ENCODE measurements at places on chromosomes 4 and X.

- DNase-seq: no peak
Measured at GRCh38 chr4:21517126-21517859, 431.3 kb downstream of the KCNIP4 start.

DNA sequence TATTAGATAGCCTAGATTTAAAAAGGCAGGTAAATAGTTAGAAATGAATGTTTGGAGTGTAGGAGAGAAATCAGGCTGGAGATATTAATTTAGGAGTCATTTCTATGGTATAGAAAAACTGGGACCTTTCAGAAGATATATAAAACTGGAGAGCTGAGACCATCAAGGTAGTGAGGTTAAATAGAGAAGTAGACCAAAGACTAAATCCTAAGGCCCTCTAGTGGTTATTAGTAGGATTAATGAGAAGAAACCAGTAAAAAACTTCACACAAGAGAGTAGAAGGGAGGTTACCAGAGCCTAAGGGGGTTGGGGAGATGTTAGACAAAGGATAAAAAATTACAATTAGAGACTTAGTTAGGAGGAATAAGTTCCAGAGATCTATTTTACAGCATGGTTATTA is 351.0 kb upstream of the SPANXN1 start:
- no peak for DNase-seq

DNA sequence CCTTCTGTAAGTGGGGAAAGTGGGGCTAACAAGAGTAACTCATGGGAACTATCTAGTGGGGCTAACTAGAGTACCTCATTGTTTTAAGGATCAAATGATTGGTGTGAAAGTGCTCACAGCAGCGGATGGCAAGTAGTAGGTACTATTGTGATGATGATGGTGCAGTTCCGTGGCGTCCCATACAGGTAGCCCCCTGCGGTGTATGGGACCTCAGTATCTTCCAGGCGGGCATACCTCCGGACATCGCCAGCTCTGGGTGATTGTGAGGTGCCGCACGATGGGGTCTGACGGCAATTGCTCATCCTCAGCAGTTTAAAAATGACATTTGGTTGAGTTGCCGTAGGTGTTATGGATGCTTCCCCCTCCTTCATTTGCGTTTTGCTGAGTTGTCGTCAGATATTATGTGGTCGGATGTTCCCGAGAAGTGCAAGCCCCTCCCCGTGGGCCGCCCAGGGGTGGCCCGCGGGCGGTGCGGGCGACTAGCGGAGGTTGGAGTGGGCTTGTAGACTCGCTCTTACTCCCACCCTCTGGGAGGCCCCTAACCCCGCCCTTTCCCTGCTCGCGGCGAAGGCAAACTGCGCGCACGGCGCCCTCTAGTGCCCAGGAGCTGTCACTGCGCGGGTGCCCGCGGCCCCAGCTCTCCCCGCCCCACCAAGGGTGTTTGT is 18.3 kb upstream of the GPR101 start:
- DNase-seq: peak; percentile 72

- DNase-seq: no peak
Measured at GRCh38 chrX:57251965-57252364, 34.5 kb upstream of the FAAH2 start.

DNA sequence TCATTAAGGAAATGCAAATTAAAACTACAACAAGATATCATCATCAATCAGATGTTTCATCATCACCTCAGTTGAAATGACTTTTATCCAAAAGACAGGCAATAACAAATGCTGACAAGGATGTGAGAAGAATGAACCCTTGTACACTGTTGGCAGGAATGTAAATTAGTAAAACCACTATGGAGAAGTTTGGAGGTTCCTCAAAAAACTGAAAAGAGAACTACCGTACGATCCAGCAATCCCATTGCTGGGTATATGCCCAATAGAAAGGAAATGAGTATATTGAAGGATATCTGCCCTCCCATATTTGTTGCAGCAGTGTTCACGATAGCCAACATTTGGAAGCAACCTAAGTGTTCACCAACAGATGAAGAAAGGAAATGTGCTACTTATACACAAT is 50.6 kb upstream of the STARD8 start:
- DNase-seq: no peak

DNA sequence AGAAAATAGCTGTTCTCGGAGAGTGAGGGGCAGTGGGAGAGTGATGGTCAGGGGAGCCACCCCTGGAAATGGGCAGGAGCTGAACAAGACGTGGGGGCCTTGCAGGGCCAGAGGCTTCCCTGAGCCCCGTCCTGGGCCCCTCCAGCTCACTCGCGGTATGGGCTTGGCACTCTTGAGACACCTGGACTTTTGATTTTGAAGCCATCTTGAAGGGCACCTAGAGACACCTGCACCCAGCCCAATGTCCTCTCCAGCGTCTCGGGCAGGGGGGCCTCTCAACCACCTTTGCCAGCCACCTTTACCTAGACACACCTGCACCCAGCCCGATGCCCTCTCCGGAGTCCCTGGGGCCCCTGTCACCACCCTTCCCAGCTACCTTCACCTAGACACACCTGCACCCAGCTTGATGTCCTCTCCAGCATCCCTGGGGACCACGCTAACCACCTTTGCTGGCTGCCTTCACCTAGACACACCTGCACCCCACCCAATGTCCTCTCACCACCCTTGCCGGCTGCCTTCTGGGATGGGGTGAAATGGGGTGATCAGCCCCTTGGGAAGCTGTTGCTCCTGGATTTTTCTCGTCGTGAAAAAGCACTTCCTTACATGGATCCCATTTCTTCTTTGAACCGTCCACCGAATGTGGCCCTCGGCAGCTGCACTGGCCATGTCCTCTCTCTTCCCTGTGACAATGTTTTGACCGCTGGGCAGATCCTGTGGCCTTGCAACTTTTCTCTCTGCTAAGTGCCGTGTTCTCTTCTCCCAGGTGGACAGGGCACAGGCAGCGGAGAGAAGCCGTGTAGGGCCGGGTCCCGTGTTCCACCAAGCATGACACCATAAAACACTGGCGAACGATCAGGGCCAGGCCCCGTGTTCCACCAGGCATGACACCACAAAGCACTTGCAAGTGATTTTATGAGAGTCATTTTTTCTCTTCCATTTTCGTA is 47.5 kb downstream of the CPZ start:
- DNase-seq: no peak

GRCh38 chr4:2948895-2949781 is 14.1 kb downstream of the NOP14 start:
- no peak for DNase-seq

DNA sequence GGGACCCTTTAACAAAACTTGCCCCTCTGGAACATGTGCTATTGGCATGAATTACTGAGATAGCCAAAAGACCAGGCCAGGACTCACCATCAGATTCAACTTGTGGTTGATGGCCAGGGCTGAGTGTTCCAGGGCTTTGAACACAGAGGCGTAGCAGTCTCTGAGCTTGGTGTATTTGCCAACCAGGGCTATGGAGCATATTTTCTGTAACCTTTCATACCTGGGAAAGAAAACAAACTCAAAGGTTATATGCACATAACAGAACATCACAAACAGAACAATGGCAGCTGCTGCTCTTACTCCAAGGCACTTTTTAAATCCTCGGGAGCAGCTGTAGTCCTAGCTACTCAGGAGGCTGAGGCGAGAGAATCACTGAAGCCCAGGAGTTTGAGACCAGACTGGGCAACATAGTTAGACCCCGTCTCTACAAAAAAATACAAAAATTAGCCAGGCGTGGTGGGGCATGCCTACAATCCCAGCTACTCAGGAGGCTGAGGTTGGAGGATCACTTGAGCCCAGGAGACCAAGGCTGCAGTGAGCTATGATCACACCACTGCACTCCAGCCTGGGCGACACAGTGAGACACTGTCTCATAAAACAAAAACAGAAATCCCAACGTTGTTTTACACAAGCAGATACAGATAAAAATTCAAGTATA is 29.3 kb downstream of the CTPS2 start:
- DNase-seq: no peak

DNA sequence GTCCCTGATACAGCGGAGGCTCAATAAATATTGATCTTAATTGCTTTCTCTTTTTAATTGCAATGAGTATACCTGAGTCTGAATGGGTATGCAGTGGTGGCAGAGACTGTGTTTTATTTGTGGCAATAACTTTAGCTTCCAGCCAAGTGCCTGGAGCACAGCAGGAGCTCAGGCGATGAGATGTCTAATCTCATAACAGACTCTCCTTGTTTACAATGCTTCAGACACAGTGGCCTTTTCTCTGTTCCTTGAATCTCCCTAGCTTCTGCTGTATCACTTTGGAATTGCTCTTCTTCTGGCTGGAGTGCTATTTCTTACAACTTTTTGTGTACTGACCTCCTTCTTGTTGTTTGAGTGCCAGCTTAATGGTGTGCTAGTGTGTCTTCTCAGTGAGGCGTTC is 91.5 kb upstream of the UNC5C start:
- DNase-seq: no peak

- DNase-seq: no peak
Measured at GRCh38 chrX:121570072-121570841, 522.8 kb downstream of the GLUD2 start.

GRCh38 chr4:17173300-17173699 is 274.9 kb upstream of the LDB2 start:
- DNase-seq: no peak

DNA sequence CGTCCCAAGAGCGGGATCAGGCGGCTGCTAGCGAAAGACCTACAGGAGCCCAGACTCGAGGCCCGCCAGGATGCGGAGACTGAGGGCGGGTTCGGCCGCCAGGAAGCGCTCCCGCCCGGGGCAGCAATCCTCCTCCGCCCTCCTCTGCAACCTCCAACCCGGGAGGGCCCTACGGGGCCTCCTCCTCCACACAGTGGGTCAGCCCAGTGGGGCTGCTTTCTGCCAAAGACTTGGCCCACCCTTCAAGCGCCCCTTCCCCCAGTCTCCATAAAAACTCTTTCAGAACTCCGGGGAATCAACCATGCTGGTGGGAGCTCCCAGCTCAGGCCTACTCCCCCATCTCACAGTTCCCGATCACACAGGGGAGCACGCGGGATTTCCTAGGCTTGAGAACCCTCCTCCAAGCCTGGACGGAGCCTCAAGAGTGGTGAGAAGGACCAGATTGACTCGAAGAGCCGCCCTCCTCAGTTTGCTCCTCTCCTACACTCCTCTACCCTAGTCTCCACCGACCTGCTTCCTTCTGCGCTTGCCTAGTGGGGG is 77.5 kb downstream of the RLIM start:
- no peak for DNase-seq

GRCh38 chrX:16868920-16869319 is 1.2 kb downstream of the RBBP7 start:
- no peak for DNase-seq

GRCh38 chrX:137432609-137433008 is 133.3 kb upstream of the ZIC3 start:
- no peak for DNase-seq

GRCh38 chr4:52914051-52914605 is 52.0 kb downstream of the RASL11B start:
- DNase-seq: no peak

DNA sequence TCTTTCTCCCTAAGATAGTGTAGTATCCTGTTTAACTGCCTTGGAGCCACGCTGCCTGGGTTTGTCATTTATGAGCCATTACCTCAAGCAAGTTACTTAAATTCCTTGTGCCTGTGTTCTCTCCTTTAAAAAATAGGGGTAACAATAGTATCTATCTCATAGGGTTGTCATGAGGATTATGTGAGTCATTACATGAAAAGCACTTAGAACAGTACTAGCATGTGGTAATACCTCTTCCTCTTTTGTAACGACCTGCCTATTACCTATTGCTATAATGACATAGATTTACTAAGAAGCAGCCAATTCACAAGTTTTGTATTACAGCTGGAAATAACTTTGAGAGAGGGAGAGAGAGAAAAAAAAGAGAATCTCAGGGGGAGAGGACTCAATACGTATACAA is 834.7 kb downstream of the RAPGEF2 start:
- no peak for DNase-seq

GRCh38 chr4:1578251-1578773 is 105.8 kb downstream of the FAM53A start:
- no peak for DNase-seq

DNA sequence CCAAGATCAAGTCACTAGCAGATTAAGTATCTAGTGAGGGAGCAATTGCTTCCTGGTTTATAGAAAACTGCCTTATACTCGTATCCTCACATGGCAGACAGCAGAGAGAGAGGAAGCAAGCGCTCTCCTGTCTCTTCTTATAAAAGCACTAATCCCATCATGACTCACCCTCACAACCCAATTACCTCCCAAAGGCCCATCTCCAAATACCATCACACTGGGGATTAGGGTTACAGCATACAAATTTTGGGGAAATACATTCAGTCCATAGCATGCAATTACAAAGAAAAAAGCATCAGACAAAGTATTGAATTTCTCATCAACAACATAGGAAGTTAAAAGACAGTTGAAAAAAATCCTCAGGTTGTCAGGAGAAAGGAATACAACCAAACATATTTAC is 292.6 kb downstream of the IQCM start:
- no peak for DNase-seq

DNA sequence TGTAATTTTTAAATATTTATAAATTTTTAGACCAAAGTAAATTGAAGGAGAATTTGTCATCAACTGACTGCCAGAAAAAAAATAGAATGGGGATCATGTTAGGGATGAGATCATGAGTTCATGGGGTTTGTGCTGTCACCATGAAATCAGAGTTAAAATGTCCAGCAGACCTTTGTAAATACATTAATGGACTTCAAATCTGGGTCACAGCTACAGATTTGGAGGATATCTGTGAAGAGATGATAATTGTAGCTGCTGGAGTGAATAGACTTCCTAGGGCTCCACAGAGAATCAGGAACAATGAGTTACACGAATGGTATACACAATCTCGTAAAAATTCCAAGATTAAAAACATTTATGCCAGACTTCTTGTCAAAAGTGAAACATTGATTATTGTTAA is 6.6 kb downstream of the FSTL5 start:
- DNase-seq: no peak

DNA sequence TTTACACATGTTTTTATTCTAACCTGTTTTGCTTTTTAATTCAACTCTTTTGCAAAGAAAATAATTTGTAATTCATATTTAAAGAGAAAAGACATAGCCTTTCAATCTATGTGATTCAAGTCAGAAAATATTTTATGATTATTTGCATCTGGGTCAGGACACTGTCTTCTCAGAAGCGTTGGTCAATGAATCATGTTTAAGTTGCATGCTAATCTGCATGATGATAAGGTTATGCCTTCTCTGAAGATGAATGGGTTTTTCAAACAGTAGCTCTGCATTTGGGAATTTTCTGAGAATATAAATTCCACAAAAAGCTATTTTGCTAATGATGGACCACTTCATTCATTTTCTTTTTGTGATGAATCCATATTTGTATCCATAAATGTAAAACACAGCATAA is 282.5 kb downstream of the TMA16 start:
- no peak for DNase-seq

GRCh38 chr4:11232015-11232414 is 196.7 kb downstream of the HS3ST1 start:
- DNase-seq: no peak

- DNase-seq: no peak
Measured at GRCh38 chr4:145881576-145881975, 57.0 kb downstream of the ZNF827 start.

GRCh38 chr4:81626851-81627250 is 155.1 kb upstream of the RASGEF1B start:
- DNase-seq: no peak

DNA sequence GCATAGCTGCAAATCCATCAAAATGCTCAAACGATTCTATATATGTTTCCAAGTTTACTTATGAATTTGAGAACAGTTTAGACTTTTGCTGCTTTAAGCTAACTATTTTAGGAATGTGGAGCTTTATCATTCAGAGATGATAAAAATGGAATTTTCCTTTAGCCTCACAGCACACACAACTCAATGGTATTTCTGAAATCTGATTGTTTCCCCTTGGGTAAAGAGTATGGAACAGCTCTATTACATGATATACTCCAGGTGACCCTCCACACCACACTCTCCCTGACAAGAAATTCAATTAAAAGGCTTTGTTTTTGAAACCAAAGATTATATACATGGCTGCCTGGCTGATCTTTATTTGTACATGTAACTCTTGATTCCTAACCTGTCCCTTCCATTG is 120.0 kb downstream of the LUZP4 start:
- DNase-seq: no peak

All from T-helper 9 cell (primary cell).